Endothelial cell (in vitro differentiated cells): ENCODE measurements at places on chromosomes 7 and 10. TPM values are rescaled to one million over a fixed set of nuclear protein-coding genes. Genes with fewer than 3 reads are reported as not detected.

GRCh38 chr7:99137411-99138180 is 6.3 kb downstream of the SMURF1 start:
- H3K4me3 ChIP-seq = no peak overlapping the region
- H3K27ac ChIP-seq = no peak overlapping the region
- peak; percentile 14 for DNase-seq
- H3K4me1 ChIP-seq = peaks cover 36% of the 10 kb centered on the region
- peaks cover 7% of the 10 kb centered on the region for H3K27me3 ChIP-seq
- peaks cover 8% of the 10 kb centered on the region for H3K36me3 ChIP-seq

DNA sequence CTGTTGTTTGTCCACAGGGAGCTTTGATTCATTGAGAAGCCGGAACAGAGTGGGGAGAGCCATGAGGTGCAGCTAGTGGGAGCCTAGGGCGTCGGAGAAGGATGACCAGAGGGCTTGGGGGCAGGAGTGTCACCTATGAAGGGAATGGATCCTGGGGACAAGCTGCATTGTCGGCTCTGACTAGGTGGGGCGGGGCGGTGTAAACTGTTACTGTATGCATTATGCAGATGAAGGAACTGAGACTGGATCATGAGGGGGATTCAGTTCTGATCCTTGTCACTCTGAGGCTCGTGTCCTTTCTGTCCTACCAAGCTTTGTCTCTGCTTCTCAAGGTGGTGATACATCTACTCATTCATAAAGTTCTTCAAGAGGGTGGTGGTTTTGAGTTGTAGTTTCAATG is 39.9 kb upstream of the MMD2 start:
- H3K4me1 ChIP-seq = peaks cover 2% of the 10 kb centered on the region
- peaks cover 2% of the 10 kb centered on the region for H3K27me3 ChIP-seq
- peak overlapping the region; percentile 64 for H3K4me3 ChIP-seq

DNA sequence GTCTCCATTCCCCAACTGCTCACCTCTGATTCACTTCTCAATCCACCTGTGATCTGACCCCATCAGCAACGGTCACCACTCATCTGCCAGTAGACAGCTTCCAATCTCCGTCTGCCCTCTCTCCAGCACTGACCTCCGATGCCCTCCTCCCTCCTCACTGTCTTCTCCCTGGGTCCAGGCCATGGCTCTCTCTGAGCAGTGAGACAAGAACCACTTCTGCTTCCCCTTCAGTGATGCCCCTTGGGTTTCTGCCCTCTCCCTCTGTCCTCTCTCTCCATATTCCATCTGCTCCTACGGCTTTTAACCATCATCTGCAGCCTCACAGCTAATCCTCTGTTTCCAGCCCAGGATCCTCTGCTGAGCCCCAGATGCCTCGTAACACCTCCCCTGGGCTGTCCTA is 55.5 kb upstream of the OPALIN start:
- no peaks in the 10 kb centered on the region for H3K27me3 ChIP-seq
- H3K36me3 ChIP-seq = no peaks in the 10 kb centered on the region
- no peak overlapping the region for H3K4me3 ChIP-seq
- no peak for DNase-seq
- no peaks in the 10 kb centered on the region for H3K4me1 ChIP-seq
- H3K27ac ChIP-seq = no peak overlapping the region

Gene NPTX2
- 0.44 TPM for total RNA-seq

Gene SH2D4B
- total RNA-seq = 0.23 TPM

- H3K4me3 ChIP-seq = no peak overlapping the region
- no peaks in the 10 kb centered on the region for H3K36me3 ChIP-seq
- no peaks in the 10 kb centered on the region for H3K27me3 ChIP-seq
- peaks cover 5% of the 10 kb centered on the region for H3K4me1 ChIP-seq
- no peak overlapping the region for H3K27ac ChIP-seq
- DNase-seq = no peak
Observed at GRCh38 chr10:106107706-106108105, 1056.8 kb downstream of the SORCS1 start.

GRCh38 chr10:121104476-121105111 is 253.4 kb downstream of the WDR11 start:
- no peak overlapping the region for H3K27ac ChIP-seq
- H3K27me3 ChIP-seq = no peaks in the 10 kb centered on the region
- no peak overlapping the region for H3K4me3 ChIP-seq
- DNase-seq = no peak

GRCh38 chr10:23351926-23352519 is 7.4 kb upstream of the C10orf67 start:
- H3K4me1 ChIP-seq = no peaks in the 10 kb centered on the region
- no peaks in the 10 kb centered on the region for H3K36me3 ChIP-seq
- no peak for DNase-seq
- H3K27ac ChIP-seq = no peak overlapping the region
- no peaks in the 10 kb centered on the region for H3K27me3 ChIP-seq

DNA sequence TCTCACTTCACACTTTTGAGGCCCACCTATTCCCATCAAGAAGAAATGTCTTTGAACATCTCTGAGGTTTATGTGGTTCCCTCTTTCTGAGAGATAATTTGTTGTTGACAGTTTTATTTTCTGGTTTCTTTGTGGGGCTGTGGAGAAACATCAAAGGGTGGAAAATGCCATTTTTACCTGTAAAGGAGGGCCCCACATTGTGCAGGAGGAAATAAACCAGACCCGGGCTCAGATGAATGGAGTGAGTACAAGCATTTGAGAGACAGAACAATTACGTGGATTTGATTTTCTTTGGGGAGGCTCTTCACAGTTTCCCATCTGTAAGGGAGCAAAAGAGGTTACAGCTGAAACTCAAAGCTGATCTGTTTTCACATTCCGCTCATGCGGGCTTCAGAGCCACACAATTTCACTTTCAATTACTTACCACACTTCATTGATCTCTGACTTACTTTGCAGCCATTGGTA is 29.8 kb downstream of the ITPRIP start:
- H3K36me3 ChIP-seq = peaks cover 6% of the 10 kb centered on the region
- H3K27ac ChIP-seq = no peak overlapping the region
- peaks cover 5% of the 10 kb centered on the region for H3K27me3 ChIP-seq
- peak overlapping the region; percentile 32 for H3K4me3 ChIP-seq

Gene SPDYE2B
- total RNA-seq = not detected
